ENCODE measurements at places on chromosomes 5 and 9.

- DNase-seq: no peak
Measured at GRCh38 chr9:30771760-30772159, 1612.7 kb upstream of the ACO1 start.

GRCh38 chr9:122562134-122562760 lies 9.3 kb downstream of the OR1N2 start:
- DNase-seq: no peak

GRCh38 chr9:79131824-79132377 lies 439.9 kb upstream of the TLE4 start:
- DNase-seq: no peak

DNA sequence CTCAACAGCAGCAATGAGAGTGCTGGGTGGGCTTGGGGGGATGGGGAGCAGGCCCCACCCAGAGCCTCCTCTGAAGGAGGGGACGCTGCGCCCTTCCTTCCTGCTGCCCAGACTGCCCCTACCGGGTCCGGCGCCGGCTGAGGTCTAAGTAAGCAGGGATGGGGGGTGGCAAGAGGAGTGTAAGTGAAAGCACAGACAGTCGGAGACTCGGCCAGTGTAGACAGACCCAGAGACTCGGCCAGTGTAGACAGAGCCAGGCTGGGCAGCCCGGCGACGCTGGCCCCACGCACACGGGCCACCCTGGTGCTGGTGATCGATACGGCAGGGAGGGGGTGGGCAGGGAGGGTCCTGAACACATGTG lies 7.4 kb upstream of the ENTPD8 start:
- DNase-seq: no peak

DNA sequence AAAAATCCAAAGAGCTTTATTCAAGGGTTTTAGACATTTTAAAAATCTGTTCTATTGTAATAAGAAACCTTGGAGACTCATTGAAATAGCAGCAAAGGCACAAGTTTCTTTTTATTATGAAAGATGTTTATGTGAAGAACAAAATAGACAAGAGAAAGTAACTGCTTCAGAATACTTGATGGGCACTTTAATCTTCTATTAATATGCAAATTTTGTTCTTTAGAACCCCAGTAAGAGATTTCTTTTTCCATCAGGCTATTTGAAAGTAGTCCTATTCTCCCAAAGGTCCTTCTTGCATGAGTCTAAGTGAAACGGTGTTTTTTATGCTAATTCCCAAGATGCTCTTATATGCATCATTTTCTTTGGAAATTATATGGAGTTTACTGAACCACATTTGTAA lies 602.0 kb downstream of the EFNA5 start:
- DNase-seq: no peak

DNA sequence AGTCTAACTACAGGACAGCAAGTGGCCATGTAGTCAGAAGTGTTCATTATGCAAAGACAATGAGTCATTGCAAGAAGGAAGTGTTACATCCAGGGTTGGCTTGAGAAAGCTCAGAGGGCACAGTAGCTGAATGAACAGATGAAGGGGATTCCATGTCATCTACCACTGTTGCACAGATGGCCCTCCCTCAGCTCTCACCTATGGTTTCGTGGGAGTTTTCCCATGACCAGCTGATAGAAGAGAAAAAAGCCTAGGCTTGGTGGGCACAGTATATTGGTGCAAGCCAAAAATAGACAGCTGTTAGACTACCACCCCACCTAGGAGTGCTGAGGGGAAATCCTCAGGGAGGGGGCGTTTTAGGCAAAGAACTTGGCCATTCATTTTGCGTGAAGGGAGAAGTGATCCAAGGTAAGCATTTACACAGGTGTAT lies 217.0 kb downstream of the DMRT2 start:
- DNase-seq: no peak

DNA sequence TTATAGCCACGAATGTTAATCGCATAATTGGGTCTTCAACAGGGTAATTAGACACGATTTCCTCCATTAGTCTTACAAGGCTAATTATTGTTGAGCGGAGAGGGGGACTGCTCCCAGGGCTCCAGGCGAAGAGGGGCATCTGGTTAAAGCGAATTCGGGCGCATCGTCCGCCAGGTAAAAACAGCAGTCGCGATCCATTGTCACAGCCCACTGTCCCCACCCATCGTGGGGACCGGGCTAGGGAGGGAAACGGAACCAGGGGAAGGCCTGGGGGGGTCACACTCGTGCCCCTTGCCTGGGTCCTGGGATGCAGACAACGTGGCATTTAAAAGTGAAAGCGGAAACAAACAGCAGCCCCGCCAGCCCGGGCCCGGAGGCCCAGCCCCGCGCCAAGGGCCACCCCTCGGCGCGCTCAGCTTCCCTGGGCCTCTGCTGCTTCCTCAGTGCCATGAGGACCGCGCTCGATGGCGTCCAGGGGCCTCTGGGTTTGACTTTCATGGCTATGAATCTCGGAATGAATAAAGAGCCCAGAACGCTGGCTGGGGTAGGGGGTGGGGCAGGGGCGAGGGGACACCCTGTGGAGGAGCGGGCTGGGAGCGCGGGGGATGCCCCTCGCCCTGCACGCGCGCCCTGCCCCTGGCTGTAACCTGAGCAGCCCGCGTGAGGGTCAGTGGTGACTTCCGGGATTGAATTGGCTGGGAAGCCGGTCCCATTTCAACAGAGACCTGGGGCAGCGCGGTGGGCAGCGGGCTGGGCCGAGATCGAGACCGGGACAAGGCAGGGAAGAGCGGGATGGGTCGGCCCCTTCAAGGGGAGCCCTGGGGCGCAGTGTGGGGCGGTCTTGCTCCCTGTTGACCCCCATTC lies 99.9 kb downstream of the GTF3C4 start:
- DNase-seq: peak; percentile 22

DNA sequence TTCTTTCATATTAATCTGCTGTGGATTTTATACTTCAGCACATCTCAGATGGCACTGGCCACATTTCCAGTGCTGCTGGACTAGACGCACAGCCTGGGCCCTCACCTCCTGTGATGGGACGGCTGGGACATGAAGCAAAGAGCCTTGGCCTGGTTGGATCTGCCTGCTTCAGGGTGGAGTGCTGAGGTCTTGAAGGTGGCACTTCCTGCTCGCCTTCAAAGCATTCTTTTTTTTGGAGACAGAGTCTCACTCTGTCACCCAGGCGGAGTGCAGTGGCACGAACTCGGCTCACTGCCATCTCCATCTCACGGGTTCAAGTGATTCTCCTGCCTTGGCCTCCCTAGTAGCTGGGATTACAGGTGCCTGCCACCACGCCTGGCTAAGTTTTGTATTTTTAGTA lies 73.1 kb downstream of the RAPGEF1 start:
- no peak for DNase-seq

GRCh38 chr5:82031220-82032119 lies 59.6 kb downstream of the ATG10 start:
- DNase-seq: no peak

DNA sequence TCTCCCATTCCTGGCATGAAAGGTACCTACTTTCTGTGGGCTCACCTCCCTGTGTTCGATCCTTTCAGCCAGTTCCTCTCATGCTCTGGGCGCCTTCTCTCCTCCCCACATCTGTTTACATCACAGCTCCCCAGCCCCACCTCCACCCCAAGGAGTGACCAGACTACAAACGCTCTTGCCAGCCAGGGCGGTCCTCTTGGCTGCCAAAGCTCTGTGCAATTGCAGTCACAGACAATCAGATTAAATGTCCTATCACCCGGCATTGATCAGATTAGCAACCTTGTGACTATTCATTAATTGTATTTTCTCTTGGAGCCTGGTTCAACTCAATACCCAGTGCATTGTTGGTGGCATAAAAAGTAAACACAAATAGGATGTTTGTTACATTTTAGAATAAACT lies 211.2 kb upstream of the TBCA start:
- DNase-seq: no peak

DNA sequence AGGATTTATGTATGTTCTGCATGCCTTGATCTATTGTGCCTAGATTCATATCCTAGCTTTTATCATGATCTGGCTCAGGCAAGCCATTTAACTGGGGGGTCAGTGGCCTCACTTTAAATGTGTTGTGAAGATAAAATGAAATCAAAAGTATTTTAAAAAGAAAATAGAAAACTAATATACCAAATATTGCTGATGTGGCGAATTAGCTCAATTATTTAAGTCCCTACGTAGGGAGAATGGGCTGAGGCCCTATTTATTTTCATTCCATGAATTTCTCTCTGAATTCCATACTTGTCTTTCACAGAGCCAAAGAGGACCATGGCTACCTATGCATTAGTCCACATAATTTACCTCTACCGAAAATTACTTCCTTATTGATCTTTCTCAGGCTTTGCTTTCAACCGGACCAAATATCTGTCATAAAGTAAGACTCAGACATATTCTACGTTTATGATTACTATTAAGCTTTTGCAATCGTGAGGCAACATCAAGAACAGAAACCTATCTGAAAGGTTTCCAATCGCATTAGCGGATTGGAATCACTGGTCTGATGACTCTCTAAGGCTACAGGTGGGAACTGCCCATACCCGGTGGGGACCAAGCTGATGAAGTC lies 1.7 kb downstream of the MBLAC2 start:
- DNase-seq: no peak
